Heart right ventricle (tissue), 16 donors: ENCODE measurements at places on chromosomes 5 and 9. TPM values are rescaled to one million over a fixed set of nuclear protein-coding genes. Genes with fewer than 3 reads are reported as not detected.

Gene N4BP3
- total RNA-seq = 1.7 TPM

Gene NPR3
- 135 TPM for total RNA-seq

Gene DBH
- not detected for total RNA-seq

Gene IL13
- not detected for total RNA-seq

Gene TEX48
- total RNA-seq = not detected

Gene TMCO6
- total RNA-seq = 3.1 TPM

Gene ZFP62
- total RNA-seq = 15.0 TPM

Gene KYAT1
- 9.7 TPM for total RNA-seq
